LHCN-M2 (cell line): ENCODE measurements at places on chromosomes 16 and 17.

DNA sequence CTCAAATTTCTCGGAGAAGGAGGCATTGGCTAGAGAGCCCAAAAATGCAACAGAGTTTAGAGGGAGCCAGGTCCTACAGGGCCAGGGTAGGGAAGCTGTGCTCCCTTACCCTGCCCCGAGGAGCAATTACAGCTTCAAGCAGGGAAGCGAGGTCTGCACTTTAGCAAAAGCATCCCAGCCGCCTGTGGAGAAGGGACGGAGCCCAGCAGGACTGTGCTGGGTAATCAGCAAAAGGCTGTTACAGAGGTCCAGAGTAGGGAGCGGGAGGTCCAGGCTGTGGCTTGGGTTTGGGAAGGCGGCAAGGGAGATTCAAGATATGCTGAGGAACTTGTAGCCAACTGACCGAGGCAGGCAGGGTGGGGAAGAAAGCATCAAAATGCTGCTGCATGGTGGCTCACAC is 162.6 kb downstream of the TMEM132E start:
- DNase-seq, result no peak

GRCh38 chr16:23587726-23588125 is 8.4 kb downstream of the NDUFAB1 start:
- DNase-seq, result peak; percentile 32

- DNase-seq, result no peak
Measured at GRCh38 chr16:11602321-11602720, 15.6 kb upstream of the LITAF start.

- no peak for DNase-seq
Measured at GRCh38 chr17:49715216-49715615, 7.5 kb upstream of the SLC35B1 start.

- peak; percentile 57 for DNase-seq
Measured at GRCh38 chr16:54282202-54282927, 4.2 kb downstream of the IRX3 start.

DNA sequence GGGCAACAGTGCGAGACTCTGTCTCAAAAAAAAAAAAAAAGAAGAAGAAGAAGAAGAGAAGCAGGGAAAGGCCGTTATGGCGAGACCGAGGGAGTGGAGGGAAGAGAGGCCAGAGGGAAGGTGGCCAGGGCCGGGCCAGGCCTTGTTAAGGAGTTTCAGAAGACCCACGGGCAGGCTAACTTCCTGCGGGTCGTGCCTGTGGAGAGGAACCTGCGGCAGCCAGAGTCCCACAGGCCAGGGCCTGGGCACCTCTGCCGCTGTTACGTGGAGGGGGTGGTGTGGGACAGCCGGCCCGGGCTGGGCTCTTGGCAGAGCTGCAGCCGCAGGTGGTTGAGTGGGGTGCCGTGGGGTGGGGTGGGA is 5.4 kb downstream of the WDR81 start:
- DNase-seq, result no peak

- no peak for DNase-seq
Measured at GRCh38 chr16:57485091-57485915, 990 bp downstream of the DOK4 start.

DNA sequence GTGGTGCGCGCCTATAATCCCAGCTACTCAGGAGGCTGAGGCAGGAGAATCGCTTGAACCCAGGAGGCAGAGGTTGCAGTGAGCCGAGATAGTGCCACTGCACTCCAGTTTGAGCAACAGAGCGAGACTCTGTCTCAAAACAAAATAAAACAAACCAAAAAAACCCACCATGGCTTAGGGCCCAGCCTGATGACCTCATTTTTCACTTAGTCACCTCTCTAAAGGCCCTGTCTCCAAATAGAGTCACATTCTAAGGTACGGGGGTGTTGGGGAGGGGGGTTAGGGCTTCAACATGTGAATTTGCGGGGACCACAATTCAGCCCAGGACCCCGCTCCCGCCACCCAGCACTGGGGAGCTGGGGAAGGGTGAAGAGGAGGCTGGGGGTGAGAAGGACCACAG is 1.4 kb upstream of the STH start:
- DNase-seq, result peak; percentile 30

- no peak for DNase-seq
Measured at GRCh38 chr16:55248494-55248893, 75.5 kb upstream of the IRX6 start.
